Upper lobe of right lung (tissue), 1 donor: ENCODE measurements at places on chromosomes 13 and 19. TPM values are rescaled to one million over a fixed set of nuclear protein-coding genes. Genes with fewer than 3 reads are reported as not detected.

- H3K4me3 ChIP-seq, result no peak overlapping the region
- H3K4me1 ChIP-seq, result no peaks in the 10 kb centered on the region
- H3K27ac ChIP-seq, result no peak overlapping the region
- H3K27me3 ChIP-seq, result no peaks in the 10 kb centered on the region
- no peak for DNase-seq
- no peaks in the 10 kb centered on the region for H3K36me3 ChIP-seq
These were observed 46.2 kb downstream of the CEBPG start for GRCh38 chr19:33419788-33420130.

- H3K36me3 ChIP-seq, result no peaks in the 10 kb centered on the region
- no peak for DNase-seq
- peaks cover 45% of the 10 kb centered on the region for H3K4me1 ChIP-seq
- no peak overlapping the region for H3K27ac ChIP-seq
- H3K4me3 ChIP-seq, result no peak overlapping the region
- no peaks in the 10 kb centered on the region for H3K27me3 ChIP-seq
These were observed 11.2 kb downstream of the KDM4B start for GRCh38 chr19:4980067-4980466.

Gene CEACAM5
- 35.0 TPM for total RNA-seq

Gene PSMD8
- total RNA-seq, result 123 TPM

DNA sequence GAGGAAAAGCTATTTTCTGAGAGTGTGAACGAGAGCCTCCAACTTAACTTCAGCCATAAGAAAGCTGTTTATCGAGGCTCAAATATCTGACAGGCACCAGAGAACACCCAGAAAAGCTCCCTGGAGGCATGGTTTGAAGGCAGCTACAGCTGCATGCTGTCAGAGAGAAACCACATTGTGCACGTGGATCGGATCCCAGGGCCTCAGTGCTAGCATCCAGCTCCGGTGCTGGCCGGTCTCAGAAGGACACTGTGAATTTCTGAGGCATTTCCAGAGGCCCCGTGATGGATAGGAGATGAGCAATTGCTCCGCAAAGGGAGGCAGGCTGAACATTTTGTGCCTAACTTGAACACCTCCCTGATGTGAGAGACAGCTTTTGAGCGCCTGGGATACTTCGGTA, 315.7 kb downstream of the FGF9 start:
- H3K4me3 ChIP-seq, result no peak overlapping the region
- no peaks in the 10 kb centered on the region for H3K36me3 ChIP-seq
- H3K27ac ChIP-seq, result peak overlapping the region; percentile 37
- no peaks in the 10 kb centered on the region for H3K27me3 ChIP-seq
- DNase-seq, result no peak
- no peaks in the 10 kb centered on the region for H3K4me1 ChIP-seq

Gene ELANE
- total RNA-seq, result 0.52 TPM

Gene SIRT6
- total RNA-seq, result 20.3 TPM

- H3K4me3 ChIP-seq, result no peak overlapping the region
- H3K27ac ChIP-seq, result no peak overlapping the region
- no peak for DNase-seq
These were observed 100.1 kb downstream of the ERCC5 start for GRCh38 chr13:102945886-102946285.

DNA sequence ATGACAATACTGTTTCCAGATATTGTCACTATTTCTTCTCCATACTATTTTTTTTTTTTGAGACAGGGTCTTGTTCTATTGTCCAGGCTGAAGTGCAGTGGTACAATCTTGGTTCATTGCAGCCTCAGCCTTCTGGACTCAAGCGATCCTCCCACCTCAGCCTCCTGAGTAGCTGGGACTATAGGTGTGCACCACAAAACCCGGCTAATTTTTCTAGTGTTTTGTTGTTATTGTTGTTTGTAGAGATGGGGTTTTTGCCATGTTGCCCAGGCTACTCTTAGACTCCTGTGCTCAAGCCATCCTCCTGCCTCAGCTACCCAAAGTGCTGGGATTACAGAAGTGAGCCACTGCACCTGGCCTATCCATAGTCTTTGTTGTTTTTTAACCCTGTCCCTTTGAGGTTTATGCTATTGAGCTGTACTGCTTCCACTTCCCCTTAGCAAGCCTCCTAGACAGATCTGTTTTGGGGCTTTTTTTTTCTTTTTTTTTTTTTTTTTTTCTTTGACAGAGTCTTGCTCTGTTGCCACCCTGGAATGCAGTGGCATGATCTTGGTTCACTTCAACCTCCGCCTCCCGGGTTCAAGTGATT, 27.6 kb upstream of the MAP3K10 start:
- H3K4me1 ChIP-seq, result no peaks in the 10 kb centered on the region
- H3K4me3 ChIP-seq, result no peak overlapping the region
- no peak for DNase-seq

DNA sequence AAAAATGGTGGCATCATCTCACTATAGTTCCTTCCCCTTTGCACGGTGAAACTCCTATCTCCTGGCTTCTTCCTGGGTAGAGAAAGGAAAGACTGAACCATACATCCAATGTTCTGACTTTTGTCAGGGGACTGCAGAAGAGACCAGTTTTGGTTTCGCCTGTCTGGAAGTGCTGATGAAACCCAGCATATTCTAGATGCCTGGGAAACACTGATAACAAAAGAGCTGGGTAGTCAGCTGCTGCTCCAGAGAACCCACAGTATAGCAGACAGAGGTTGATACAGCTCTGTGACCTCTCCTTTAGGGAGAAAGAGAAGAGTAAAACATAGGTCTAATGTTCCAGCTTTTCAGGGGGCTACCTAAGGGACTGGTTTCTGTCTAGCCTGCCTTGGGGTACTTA, 695.3 kb downstream of the DIAPH3 start:
- no peaks in the 10 kb centered on the region for H3K36me3 ChIP-seq
- DNase-seq, result no peak
- no peaks in the 10 kb centered on the region for H3K4me1 ChIP-seq
- no peak overlapping the region for H3K4me3 ChIP-seq

Gene GJB2
- total RNA-seq, result 0.93 TPM
